GM12878 (cell line): ENCODE measurements at places on chromosomes 5 and 9. TPM values are rescaled to one million over a fixed set of nuclear protein-coding genes. Genes with fewer than 3 reads are reported as not detected.

- DNase-seq = no peak
Observed at GRCh38 chr5:20157089-20157488, 169.1 kb upstream of the CDH18 start.

DNA sequence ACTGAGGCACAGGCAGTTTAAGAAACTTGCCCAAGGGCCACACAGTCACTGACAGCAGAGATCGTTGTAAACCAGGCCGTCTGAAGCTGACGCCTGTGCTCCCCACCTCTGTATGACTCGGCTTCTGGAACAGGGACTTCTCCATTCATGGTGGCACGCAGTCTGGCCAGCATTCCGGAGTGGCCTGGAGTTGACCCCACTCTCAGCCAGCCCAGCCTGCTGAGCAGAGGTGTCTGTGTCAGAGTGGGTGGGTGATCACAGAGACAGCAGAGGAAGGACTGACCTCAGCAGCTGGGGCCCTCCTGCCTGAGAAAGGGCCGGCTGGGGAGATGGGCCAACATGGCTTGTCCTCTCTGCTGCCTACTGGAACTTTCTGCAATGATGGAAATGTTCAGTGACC lies 12.6 kb downstream of the LRSAM1 start:
- no peak for DNase-seq

The MEIKIN gene
- not detected in 2 replicates for total RNA-seq

- no peak for DNase-seq
Observed at GRCh38 chr5:39775797-39776365, 351.1 kb upstream of the DAB2 start.

DNA sequence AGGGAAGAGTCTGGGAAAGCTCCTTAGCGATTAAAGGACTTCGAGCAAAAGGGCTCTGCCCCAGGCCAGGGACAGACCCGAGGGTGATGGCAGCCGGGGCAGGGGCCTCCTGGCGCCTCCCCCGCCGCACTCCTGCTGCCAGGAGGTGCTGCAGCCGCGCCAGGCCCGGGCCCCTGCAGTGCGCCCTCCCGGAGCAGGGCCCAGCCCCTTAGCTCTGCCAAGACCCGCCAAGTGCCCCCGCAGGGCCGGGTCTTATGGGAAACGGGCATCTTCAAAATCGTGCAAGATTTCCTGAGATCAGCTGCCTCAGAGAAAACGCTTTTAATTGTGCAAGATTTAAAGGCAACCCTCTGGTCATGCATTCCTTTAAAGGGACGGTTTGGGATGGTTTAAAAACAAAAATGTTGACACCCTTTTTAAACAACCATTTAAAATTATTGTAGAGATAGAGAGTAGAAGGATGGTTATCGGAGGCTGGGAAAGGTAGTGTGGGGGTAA lies 52.4 kb downstream of the CDC14B start:
- no peak for DNase-seq

The PCA3 gene
- not detected in 2 replicates for total RNA-seq

The ZNF169 gene
- total RNA-seq = 4.6 and 5.4 TPM in 2 replicates

The CCDC192 gene
- not detected in 2 replicates for total RNA-seq

The CDC26 gene
- total RNA-seq = 28.2 and 28.9 TPM in 2 replicates

GRCh38 chr5:54882101-54882500 lies 103.3 kb downstream of the ESM1 start:
- DNase-seq = no peak

DNA sequence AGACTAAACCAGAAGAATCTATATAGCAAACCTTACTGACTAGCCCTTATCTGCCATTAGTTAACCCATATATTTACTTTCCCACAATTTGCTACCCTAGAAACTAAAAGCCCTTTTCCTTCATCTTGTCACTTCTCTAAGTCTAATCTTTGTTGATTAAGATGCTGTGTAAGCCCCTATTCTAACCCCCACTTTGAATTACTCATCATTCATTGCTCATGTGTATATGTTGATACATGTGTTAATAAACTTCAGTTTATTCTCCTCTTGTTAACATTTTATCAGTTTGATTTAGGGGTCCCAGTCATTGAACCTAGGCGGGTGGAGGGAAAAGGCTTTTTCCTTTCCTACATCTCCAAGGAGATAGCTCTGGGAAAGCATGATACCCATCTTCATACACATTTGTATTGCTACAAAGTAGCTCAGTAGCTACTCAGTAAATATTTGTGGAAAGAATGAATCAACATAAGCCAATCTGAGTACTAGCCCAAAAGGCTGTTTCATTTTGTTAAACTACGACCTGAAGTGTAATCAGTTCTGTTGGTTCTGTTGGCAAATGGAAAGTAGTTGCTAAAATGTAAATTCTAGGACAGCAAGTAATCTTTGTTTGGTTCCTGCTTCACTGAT lies 35.1 kb upstream of the NDFIP1 start:
- DNase-seq = no peak

The SPINK6 gene
- total RNA-seq = not detected in 2 replicates

- no peak for DNase-seq
Observed at GRCh38 chr5:57986761-57987341, 473.0 kb downstream of the PLK2 start.

DNA sequence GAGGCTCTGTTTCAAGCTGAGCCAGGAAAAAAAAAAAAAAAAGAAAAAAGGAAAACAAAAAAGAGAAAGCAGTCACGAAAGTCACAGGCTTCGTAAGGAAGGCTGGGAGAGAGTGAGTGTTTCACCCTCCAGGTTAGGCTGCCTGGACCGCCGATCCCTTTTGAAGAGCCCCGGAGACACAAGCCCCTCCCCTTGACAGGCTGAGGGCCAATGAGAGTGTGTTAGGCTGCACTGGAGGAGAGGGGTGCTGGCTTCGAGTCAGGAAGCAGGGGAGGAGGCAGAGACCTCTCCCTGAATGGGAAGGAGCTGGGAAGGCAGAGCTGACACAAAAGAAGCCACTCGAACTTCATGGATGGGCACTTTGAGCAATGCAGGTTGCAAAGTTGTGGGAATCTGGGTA lies at the start of gene NMUR2:
NMUR2 (minus strand) TSS at position 135 of the 400 bp plus-strand sequence. CDS start 166 bp downstream, outside the sequence.
- no peak for DNase-seq

The PAM gene
- 21.3 and 23.0 TPM in 2 replicates for total RNA-seq

DNA sequence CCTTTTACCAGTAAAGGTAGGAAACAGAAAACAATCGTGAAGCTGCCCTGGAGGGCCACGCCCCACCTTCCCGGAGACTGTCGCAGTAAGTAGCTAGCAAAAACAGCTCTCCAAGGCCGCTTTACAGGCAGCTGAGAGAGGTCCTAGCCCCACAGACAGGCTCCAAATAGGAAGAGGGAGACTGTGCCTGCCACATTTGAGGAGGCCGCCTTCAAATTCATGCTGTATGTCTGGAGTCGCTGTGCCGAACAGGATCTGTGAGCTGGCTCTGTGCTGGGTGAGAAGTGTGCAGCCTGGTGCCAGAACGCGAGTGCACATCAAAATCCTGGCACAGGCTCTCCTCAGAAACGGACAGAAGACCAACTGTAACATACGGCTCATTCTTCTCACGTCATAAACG lies 582.2 kb downstream of the CETN3 start:
- no peak for DNase-seq

GRCh38 chr9:129343424-129344375 lies 165.6 kb upstream of the IER5L start:
- DNase-seq = no peak

The FAM221B gene
- total RNA-seq = not detected in 2 replicates

GRCh38 chr9:132283863-132284262 lies 70.9 kb downstream of the SETX start:
- no peak for DNase-seq

The MAMDC4 gene
- 4.3 and 4.8 TPM in 2 replicates for total RNA-seq

DNA sequence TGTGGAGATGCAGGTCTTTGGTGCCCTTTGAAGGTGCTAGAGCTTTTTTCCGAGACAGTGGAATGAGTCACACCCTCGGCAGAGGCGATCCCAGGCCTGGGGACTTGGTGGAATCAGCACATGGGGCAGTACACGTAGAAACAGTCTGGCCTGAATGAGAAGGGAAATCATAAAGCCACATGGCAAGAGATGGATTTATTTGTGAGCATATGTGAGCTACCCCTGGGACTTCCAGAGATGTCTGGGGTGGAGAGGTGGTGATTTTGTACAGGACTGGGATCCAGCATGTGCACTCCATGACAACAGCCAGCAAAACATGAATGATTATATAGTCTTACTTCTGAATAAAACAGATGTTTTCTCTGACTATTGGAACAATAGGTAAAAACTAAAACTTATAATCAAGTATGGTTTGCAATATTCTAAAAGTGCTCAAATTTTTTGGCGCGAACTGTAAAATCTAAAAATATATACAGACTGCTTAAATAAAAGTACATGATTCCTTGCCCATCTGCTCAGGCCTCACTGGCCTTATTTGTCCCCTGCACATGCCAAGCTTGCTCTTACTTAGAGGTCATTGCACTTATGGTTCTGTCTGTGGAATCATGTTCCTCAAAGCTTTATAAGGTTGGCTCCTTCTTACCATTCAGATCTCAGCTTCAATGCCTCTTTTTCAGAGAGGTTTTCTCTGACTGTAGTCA lies 54.7 kb upstream of the SMARCA2 start:
- no peak for DNase-seq

GRCh38 chr9:107973451-107973850 lies 483.9 kb upstream of the KLF4 start:
- no peak for DNase-seq

GRCh38 chr5:14268738-14269137 lies 125.6 kb downstream of the TRIO start:
- DNase-seq = no peak

DNA sequence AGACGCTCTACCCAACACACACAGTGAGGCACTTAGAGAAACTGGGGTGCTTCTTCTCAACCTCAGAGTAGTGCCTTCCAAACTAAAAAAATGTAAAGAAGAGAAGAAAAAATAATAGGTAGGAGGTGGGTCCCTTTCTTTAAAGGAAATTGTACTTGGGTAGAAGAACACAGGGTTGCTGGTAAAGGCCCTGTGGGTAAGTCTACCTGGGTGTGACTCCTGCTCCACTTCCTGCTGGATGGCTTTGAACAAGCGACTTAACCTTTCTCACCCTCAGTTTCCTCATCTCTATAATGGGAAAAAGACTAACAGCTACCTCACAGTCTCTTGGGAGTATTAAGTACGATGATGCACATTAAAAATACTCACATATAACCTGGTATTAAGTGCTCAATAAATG lies 32.1 kb upstream of the GLRA1 start:
- no peak for DNase-seq

GRCh38 chr9:126457175-126457547 lies 130.5 kb downstream of the MVB12B start:
- no peak for DNase-seq

The ARL14EPL gene
- total RNA-seq = not detected in 2 replicates

The QRFP gene
- total RNA-seq = not detected in 2 replicates

- no peak for DNase-seq
Observed at GRCh38 chr9:76330034-76330433, 64.2 kb downstream of the RFK start.
